Hematopoietic multipotent progenitor cell treated with erythropoietin and hydrocortisone succinate and interleukin-3 and kit ligand, for 4 days (in vitro differentiated cells): ENCODE measurements at places on chromosomes 11 and 22.

GRCh38 chr22:29302681-29303465, 3.6 kb upstream of the GAS2L1 start:
- DNase-seq: no peak

GRCh38 chr11:66863428-66864125, 6.7 kb downstream of the LRFN4 start:
- DNase-seq: no peak

- DNase-seq: no peak
Measured at GRCh38 chr11:86160541-86161149, 83.9 kb upstream of the EED start.

DNA sequence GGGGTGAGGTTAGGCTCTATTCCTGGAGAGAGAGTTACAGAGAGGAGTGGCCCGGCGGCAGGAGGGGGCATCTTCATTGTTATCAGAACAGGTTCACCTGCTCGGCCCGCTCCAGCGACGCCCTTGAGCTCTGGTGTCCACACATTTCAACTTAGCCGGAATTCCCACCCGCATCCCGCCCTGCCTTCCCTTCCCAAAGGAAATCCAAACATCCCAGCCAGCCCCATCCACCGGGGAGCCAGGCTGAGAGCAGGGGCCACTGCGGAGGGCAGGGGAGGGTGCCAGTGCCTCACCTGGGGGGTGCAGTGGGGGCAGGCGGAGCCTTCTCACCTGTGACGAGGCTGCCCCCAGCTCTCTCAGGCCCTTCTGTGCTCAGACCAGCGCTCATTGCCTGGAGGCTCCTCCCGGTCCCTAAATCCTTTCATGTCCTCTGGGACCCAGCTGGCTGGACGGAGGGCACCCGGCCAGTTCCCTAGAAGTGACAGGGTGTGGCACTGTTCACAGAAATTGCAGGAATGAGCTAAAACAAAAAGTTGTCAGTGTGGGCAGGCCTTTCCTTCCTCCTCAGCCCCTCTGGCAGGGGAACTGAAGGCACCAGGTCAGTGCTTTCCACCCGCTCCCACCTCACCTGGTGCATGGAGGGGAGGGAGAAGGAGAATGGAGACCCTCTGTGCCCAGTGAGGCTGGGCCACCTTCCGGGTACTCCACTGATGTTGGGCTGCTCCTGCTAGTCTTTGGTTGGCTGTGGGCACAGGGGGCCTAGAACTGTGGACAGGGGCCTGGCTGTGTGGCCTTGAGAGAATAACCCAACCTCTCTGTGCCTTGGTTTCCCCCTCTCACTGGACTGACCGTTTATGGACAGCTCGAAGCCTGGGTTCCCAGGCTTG, 2.2 kb upstream of the MRGPRG start:
- DNase-seq: peak; percentile 33

DNA sequence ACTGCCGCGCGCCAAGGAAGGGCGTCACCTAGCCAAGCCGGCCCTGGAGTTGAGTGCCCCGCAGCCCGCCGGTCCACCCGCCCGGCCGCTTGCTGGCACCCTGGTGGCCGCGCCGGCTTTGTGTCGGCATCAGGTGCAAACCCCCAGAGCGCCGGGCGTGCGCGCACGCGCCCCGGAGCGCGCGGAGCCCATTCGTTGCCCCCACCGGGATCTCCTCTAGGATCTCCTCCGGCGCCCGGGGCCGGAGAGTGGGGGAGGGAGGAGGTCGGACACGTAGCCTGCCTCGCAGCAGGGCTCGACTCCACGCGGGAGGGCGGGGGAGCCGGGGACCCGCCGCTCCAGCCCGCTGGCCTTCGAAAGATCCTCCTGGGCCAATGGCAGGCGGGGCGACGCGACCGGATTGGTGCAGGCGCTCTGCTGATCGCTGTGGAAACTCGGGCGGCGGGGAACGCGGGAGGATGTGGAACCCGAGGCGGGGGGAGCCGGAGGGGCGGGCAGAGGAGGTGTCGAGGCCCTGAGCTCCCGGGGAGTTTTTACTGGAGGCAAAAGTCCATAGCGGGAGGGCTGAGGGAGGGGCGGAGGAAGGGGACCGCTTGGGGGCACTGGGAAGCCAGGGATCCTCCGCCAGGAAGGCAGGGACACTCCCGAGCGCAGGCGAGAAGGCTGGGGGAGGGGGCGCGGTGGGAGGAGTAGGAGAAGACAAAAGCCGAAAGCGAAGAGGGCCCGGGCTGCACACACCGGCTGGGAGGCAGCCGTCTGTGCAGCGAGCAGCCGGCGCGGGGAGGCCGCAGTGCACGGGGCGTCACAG, at the start of gene FADS2:
Gene FADS2 (plus strand): TSS at position 730 of the 808 bp plus-strand sequence. CDS start 91 bp downstream, outside the sequence.
- DNase-seq: peak; percentile 99

- no peak for DNase-seq
Measured at GRCh38 chr11:94934846-94935245, 38.5 kb downstream of the CWC15 start.

DNA sequence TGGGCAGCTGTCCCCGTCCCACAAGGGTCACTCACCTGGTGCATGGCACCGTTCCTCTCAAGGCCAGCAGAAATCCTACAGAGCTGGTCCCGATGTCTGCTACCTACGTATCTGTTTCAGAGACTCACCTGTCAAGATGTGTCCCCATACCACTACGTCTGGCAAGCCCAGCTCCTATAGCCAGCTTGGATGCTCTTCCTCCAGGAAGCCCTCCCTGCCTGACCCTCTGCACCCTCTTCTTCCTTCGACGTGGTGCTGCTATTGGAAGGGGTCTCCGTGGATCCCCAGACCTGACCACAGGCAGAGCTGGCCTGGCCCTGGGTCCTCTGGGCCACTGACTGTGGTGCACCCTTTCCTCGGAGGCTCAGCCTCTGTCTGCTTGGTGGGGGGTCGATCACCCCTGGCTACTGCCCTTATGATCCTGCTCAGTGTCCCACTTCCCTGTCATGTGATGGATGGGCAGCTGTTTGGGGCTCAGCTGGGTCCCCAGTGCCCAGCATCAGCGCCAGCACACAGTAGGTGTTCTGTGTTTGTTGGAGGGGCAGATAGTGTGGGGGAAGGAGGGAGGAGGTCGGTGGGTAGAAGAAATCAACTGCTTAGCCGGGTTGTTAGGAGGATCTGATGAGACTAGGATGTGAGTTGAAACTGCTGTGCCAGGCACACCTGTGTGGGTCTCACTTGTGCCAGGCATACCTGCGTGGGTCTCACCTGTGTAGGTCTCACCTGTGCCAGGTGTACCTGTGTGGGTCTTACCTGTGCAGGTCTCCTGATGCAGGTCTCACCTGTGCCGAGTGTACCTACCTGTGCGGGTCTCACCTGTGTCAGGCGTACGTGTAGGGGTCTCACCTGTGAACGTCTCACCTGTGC, 21.7 kb upstream of the ARHGAP8 start:
- DNase-seq: peak; percentile 22

DNA sequence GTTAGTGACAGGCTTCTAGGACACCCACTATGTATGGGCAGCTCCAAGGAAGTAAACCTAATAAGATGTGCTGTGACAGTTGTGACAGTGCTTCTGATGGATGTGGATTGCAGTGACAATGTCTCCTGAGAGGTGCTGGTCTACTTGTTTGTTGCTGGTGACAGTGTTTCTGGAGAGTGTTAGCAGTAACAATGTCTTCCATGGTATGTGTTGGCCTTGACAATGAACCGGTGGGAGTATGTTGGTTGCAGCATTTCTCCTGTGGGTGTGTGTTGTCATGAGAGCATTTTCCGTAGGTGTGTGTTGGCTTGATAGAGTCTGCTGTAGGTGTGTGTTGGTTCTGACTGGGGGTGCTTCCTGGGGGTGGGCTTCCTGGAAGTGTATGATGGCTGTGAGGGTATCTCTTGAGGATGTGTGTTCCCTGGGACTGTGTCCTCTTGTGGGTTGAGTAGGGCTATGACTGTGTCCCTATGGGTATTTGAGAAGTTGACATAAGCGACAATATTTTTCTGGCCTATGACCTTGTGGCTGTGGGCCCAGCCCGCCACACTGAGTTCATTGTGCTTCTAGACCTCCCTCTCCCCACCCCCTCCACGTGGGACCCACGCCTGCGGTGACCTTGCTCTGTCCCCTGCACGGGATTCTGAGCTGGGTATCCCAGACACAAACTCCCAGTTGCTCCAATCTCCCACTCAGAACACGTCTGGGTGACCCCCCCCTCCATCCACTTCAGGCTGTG, 1.2 kb downstream of the DCHS1 start:
- no peak for DNase-seq

- no peak for DNase-seq
Measured at GRCh38 chr22:21928048-21928447, 24.6 kb downstream of the PPM1F start.

GRCh38 chr11:34148504-34149165, 43.2 kb downstream of the NAT10 start:
- peak; percentile 74 for DNase-seq

- DNase-seq: peak; percentile 61
Measured at GRCh38 chr22:21734540-21735199, 924 bp downstream of the YPEL1 start.

DNA sequence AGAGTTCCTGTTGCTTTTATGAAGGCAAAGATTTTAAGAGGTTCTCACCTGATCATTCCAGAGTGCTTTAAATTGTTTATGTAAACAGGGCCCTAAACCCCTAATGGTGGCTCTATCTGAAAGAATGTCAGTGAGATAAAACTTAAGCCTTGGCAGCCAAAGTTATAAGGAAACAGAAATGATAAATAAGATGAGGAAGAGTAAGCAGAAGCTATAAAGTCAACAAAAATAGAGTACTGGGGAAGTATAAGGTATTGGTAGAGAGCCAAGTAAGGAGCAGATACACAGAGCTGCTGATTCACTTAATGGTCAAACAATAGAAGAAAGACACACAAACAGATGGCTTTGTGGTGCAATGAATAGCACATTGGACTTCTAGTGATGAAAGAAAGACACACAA, 37.9 kb downstream of the TMPRSS5 start:
- no peak for DNase-seq

GRCh38 chr11:30698425-30698824, 112.3 kb upstream of the MPPED2 start:
- no peak for DNase-seq

DNA sequence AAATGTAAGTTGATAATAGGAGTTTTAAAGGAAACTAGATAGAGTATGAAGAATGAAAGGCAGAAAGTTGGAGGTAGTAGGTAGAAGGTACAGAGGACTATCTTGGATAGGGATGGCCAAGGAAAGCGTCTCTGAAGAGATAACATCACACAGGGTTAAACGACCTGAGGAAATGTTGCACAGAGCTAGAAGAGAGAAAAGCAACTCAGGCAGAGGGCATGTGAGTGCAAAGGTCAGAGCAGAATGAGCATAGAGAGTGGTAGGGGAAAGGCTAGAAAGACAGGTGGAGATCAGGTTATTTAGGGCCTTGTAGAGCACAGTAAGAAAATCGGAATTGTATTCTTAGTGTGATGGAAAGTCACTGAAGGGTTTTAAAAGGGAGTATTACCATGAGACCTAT, 232.0 kb downstream of the SOX6 start:
- DNase-seq: no peak

DNA sequence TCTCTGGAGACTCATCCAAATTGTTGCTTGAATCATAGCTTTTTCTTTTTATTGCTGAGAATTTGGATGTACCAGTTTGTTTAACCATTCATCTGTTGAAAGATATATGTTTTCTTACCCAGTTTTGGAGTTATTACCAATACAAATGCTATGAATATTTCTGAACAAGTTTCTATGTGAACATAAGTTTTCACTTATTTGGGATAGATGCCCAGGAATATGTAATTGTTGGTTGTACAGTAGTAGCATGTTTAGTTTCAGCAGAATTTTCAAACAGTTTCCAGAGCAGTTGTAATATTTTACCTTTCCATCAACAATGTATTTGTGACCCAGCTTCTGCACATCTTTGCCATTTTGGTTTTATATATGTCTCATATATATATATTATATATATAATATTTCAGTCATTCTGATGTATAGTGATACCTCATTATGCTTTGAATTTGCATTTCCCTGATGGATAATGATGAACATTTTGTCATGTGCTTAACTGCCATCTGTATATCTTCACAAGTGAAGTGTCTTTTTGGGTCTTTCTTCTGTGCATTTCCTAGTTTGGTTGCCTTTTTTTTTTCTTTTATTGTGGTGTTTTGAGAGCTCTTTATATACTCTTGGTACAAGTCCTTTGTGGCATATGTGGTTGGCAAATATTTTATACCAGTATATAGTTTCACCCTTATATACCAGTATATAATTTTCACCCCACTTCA, 118.8 kb downstream of the LUZP2 start:
- no peak for DNase-seq
